NCI-H146 (cell line): ENCODE measurements at places on chromosomes 6 and 20.

- no peak for DNase-seq
Observed at GRCh38 chr6:69063401-69063800, 428.3 kb downstream of the ADGRB3 start.

DNA sequence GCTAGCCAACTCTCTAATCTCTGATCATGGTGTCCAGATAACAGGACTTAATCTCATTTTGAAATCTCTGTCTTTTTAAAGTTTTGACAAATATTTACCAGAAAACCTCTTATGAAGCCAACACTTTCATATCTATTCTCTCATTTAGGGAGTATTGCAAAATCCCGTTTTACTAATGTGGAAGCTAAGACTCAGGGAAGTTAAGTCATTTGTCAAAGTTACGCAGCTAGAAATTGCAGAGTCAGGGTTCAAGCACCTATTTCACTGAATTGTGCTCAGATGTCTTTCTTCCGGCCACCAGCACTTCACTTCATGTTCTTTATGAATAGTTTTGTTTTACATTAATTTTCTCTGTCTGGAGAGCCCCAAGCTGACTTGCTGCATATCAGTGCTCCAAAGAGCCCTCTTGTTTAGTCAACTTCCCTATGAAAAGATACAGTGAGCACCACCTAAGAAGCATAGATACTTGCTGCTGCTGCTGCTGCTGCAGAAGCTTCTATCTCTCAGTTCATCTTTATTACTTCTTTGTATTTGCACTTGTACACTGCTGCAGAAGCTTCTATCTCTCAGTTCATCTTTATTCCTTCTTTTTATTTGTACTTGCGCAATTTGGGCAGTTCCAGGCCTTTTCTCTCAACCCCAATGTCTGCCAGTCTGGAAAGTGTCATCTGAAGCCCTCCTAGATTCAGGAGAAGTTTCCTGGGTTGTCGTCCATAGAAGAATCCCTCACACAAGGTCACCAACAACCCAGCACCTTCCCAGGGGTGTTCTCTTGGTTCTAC is 329.7 kb downstream of the MAFB start:
- no peak for DNase-seq

- peak; percentile 94 for DNase-seq
Observed at GRCh38 chr6:84052204-84052882, 18.8 kb downstream of the MRAP2 start.

GRCh38 chr6:73062130-73062529 is 163.2 kb downstream of the KHDC1L start:
- no peak for DNase-seq

GRCh38 chr6:24744911-24745310 is 26.0 kb upstream of the C6orf62 start:
- DNase-seq = no peak

GRCh38 chr6:14889611-14890593 is 356.0 kb upstream of the JARID2 start:
- no peak for DNase-seq

DNA sequence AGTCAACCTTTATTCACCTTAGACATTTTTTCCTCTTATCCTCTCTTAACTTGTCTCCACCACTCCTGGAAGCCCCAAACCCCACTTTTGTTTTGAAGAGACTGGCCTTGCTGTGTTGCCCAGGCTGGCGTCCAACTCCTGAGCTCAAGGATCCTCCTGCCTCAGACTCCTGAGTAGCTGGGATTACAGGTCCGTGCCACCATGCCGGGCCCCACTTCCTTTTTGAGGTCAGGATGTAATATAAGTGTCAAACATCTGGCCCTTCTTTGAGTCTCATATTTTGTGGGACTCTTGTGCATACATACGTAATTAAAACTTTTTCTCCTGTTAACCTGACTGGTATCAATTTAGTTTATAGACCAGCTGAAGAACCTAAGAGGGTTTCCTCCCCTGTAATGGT is 1.4 kb upstream of the CDK19 start:
- DNase-seq = no peak

- DNase-seq = no peak
Observed at GRCh38 chr20:4795394-4795793, 73.7 kb downstream of the PRND start.

DNA sequence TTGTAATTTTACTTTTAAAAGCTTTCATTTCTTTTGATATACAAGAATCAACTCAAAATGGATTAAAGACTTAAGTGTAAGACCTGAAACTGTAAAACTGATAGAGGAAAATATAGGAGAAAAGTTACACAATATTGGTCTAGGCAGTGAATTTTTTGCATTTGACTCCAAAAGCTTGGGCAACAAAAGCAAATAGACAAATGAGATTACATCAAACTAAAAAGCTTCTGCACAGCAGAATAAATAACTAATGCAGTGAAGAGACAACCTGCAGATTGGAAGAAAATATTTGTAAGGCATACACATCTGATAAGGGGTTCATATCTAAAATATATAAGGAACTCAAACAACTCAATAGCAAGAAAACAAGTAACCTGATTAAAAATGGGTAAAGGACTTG is 3.0 kb downstream of the GABRR1 start:
- DNase-seq = no peak

DNA sequence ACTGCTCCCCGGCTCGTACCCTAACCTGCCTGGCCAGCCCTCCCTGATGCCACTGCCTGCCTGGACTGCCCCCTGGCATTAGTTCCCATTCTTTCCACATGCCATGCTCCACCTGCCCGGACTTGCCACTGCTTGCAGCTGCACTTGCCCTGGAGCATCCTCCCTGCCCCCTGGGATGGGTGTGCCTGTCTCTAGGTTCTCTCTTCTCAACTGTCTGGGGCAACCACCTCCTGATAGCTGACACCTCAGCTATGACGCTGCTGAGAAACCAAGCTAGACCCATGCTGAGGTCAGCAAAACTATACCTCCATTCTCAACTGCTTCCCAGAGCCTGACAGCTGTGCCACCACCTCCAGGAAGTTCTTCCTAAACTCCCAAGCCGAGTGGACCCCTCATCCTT is 72.1 kb downstream of the PERP start:
- peak; percentile 70 for DNase-seq

- DNase-seq = no peak
Observed at GRCh38 chr6:74764486-74764885, 441.4 kb downstream of the COL12A1 start.

GRCh38 chr6:20605581-20605980 is 71.3 kb downstream of the CDKAL1 start:
- DNase-seq = no peak

GRCh38 chr6:54992789-54993188 is 146.2 kb downstream of the FAM83B start:
- no peak for DNase-seq

GRCh38 chr6:33064723-33065122 is 8.7 kb downstream of the HLA-DPA1 start:
- DNase-seq = no peak

GRCh38 chr20:11214256-11214840 is 540.5 kb upstream of the JAG1 start:
- no peak for DNase-seq

DNA sequence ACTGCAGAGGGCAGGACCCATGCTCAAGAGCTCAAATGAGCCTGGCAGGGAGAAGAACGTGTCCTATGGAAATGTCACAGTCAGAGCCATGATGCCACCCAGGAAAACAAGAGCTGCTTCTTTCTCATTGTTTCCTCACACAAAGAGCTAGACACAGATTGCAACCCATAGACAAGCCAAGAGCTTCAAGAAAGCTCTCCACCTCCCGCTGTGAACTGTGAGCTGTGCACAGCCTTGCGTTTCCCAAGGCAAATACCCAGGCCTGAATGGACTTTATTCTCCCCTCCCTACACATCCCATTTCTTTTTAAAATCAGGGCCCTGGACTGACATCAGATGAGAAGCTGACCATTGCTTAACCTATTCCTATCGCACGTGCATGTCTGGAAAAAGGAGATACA is 388.8 kb downstream of the RNGTT start:
- peak; percentile 14 for DNase-seq

DNA sequence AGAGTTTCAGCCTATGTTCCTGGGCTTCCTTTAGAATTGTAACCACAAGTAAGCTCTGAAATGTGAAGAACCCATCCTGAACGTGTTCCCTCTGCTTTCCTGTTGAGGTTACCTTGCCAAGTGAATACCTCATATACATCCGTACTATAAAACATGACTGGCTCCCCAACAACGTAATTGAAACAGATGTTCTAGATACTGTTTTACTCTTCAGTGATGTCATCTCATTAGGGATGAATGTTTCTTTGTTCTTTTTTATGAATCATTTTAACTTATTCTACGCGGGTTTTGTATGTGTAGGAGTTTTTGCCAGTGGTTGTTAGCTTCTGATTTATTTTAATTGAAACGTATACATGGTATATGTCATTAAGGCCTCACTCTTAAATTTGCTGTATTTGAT is 166.8 kb downstream of the SAMD5 start:
- DNase-seq = no peak

DNA sequence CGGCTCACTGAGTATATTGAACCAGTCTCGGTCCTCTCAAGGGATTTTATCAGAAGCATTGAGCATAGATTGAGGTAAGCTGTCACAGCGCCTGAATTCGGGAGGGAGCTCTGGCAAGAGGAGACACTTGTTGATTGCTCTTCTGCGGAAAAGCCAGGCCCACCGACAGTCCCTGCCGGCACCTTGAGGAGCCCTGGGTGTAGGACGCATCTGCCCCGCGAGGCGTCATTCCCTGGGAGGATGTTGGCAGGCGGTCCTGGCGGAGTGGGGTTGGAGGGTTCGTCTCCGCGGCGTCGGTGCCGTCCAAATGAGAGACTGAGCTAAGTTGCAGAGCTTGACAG is 843 bp downstream of the FBXO9 start:
- peak; percentile 61 for DNase-seq

- DNase-seq = no peak
Observed at GRCh38 chr20:56989516-56989915, 276.9 kb downstream of the BMP7 start.
